GOT3 (cell line): ENCODE measurements at places on chromosomes 5 and 9.

- DNase-seq, result no peak
Observed at GRCh38 chr5:59126708-59127573, 544.1 kb downstream of the RAB3C start.

GRCh38 chr9:109117856-109118807, 1.6 kb downstream of the TMEM245 start:
- no peak for DNase-seq

DNA sequence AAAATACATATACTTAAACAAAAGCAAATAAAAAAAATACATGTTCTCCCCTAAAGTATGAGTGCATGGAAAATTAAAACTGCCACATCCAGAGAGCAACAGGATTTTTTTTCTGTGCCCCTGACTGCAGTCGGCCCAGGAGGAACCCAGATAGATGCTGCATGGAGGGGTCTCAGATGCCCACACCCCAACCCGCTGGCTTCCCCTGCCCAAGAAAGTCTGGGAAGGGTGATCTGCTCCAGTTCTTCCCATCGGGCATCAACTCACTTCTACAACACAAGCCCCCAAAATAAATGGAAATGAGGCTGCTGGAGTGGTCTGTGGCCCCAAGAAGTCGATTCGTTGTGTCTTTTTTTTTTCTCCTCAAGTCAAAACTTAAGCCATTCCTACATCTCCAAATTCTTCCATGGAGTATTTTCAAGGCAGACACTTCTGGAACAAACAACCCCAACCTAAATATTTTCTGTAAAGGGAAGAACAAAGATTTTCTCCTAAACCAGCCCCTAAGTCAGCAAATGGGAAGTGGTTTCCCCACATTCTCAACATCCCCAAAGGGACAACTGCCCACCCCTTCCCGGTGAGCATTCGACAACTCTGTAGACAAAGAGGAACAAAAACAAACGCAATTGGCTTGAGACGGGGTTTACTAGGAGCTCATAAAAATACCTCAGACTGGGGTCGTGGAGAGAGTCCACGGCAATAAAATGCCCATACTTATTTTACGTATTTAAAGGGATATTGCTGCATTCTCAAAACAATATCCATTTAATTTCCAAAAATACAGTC, 46.7 kb downstream of the ROR2 start:
- DNase-seq, result no peak

GRCh38 chr5:44536650-44537260, 147.5 kb upstream of the FGF10 start:
- DNase-seq, result no peak

DNA sequence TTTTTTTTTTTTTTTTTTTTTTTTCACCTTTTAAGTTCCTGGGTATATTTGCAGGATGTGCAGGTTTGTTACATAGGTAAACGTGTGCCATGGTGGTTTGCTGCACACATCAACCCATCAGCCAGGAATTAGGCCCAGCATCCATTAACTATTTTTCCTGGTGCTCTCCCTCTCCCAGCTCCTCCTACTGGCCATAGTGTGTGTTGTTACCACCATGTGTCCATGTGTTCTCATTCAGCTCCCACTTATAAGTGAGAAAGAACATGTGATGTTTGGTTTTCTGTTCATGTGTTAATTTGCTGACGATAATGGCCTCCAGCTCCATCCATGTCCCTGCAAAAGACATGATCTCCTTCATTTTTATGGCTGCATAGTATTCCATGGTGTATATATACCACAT, 350.5 kb downstream of the MAN2A1 start:
- DNase-seq, result no peak

DNA sequence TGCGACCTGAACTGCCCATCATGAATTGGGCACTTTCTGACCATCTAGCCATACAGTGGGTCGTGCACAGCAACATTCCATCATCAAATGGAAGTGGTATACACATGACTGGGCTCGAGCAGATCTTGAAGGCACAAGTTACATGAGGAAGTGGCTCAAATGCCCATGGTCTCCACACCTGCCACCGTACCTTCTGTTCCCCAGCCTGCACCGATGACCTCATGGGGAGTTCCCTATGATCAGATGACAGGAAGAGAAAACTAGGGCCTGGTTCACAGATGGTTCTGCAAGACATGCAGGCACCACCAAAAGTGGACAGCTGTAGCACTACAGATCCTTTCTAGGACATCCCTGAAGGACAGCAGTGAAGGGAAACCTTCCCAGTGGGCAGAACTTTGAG, 21.8 kb downstream of the MTMR12 start:
- DNase-seq, result no peak
